Sigmoid colon (tissue), 7 donors: ENCODE measurements at places on chromosomes 4 and X. TPM values are rescaled to one million over a fixed set of nuclear protein-coding genes. Genes with fewer than 3 reads are reported as not detected.

RTL9 gene
- not detected for total RNA-seq

DNA sequence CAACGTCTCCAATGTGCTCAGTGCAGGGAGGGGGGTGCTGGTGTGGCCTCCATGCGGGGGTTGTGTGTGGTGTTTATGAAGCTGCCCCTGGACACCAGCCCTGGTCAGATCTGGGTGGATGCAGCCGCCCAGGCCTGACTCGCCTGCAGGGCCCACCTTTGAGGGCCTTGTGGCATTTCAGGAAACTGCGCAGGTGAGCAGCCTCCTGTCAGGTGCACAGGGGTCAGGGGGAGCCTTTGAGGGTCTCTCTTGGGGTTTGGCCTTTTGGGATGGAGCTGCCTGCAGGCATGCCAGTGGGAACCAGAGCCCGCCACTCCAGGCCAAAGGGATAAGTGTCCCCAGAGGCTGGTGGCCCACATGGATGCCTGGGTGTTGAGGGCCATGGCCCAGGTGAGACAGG lies 45.4 kb downstream of the ADRA2C start:
- peaks cover 39% of the 10 kb centered on the region for H3K27me3 ChIP-seq
- H3K27ac ChIP-seq: no peak overlapping the region
- no peak overlapping the region for H3K4me3 ChIP-seq

GRCh38 chrX:21907260-21907659 lies 33.2 kb upstream of the SMS start:
- H3K27me3 ChIP-seq: no peaks in the 10 kb centered on the region
- no peaks in the 10 kb centered on the region for H3K36me3 ChIP-seq

DNA sequence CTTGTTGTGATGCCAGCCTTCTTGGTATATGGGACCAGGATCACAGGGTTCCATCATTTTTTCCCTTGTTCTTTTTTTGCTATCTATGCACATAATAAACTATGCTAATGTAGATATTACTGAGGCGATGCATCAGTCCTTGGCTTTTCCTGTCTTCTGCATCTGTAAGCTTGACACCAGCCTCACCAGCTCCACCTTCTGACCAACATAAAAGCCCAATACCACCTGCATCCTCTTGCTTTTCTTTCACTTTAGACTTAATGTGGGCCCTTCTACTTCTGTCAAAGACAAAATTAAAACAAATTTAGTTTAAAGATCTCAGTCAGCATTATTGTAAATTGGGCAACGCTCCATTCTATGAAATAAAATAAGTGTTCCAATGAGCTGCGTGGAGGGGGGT lies 1718.8 kb upstream of the PCDH10 start:
- DNase-seq: no peak
- no peaks in the 10 kb centered on the region for H3K27me3 ChIP-seq
- no peak overlapping the region for H3K4me3 ChIP-seq
- H3K4me1 ChIP-seq: no peaks in the 10 kb centered on the region

SMARCA1 gene
- total RNA-seq: 45.3 TPM

DNA sequence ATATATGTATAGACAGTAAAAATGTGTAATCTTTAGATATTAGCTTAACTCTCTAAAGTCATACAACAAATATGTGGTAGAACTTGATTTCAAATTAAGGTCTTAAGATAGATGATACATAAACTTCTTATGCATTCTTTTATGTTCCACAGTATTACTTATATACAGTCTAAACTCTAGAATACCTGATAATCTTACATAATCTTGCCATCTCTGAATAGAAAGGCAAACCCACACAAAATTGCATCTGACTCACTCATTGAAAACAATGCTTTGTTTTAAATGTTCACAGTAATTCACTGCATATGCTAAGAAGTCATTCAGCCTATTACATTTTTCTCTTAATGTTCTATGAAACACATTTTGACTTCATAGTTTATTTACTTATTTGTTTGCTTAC lies 10.1 kb downstream of the SULT1B1 start:
- no peak for DNase-seq
- H3K27me3 ChIP-seq: no peaks in the 10 kb centered on the region
- no peaks in the 10 kb centered on the region for H3K36me3 ChIP-seq

CHIC1 gene
- 20.7 TPM for total RNA-seq

DNA sequence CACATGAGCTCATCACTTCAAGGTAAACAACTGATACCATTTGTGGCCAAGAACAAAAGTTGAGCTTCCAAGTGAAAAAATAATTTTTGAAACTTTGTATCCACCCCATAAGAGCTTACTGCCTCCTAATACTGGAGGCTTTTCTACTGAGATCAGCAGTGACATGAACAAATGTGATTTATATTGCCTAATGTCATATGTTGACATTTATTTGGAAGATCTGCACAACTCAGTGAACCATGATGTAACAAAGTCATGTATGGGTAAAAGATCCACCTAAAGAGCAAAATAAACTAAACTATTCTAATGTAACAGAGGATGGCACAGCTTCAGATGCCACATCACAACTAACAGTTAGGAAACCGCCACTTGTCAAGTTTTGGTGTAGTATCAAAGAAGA lies 65.8 kb downstream of the AFAP1 start:
- no peaks in the 10 kb centered on the region for H3K4me1 ChIP-seq
- no peak overlapping the region for H3K4me3 ChIP-seq
- H3K36me3 ChIP-seq: peaks cover 11% of the 10 kb centered on the region
- DNase-seq: no peak
- no peaks in the 10 kb centered on the region for H3K27me3 ChIP-seq
- peak overlapping the region; percentile 87 for H3K27ac ChIP-seq

GRCh38 chr4:100294356-100294755 lies 104.1 kb upstream of the DDIT4L start:
- no peak overlapping the region for H3K27ac ChIP-seq
- no peaks in the 10 kb centered on the region for H3K4me1 ChIP-seq
- H3K36me3 ChIP-seq: no peaks in the 10 kb centered on the region
- H3K4me3 ChIP-seq: no peak overlapping the region
- no peak for DNase-seq

DNA sequence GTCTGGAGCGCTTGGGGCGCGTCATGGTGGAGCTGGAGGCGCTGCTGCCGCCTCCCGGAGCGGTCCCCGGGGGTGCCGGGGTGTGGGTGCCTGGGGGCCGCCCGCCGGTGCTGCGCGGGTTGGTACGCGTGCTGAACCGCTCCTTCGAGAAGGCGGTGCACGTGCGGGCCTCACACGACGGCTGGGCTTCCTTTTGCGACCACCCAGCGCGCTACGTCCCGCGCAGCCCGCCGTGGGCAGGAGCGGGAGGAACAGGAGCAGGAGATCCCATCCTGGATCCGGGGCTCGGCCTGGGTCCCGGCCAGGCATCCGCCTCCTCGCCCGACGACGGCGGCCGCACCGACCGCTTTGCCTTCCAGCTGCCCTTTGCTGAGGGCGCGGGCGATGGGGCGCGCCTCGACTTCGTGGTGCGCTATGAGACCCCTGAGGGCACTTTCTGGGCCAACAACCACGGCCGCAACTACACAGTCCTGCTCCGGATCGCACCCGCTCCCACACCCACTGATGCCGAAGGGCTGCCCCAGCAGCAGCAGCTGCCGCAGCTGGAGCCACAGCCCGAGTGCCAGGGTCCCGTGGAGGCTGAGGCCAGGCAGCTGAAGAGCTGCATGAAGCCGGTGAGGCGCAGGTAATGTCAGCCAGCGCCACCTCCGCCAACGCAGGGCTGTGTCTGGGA lies 792 bp downstream of the PPP1R3F start:
- DNase-seq: no peak
- peak overlapping the region; percentile 88 for H3K27ac ChIP-seq
- no peaks in the 10 kb centered on the region for H3K27me3 ChIP-seq

FGG gene
- total RNA-seq: not detected

TMEM35A gene
- total RNA-seq: 62.1 TPM

DNA sequence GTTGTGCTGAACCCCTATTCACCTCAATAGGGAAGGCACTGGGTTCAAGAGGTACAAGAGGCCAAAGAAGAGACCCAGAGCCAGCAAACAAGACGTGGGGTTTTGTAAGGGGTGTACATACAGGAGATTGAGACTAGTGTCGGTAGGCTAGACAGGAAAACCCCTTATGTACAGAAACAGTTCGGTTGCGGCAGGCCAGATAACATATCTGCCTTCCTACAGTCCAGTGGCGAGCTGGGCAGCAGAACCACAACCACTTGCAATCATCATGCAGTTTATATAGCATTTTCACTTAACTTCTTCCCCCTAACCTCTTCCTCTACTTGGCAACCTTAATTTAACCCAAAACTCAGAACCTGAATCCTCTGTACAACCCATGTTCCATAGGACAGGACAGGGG lies 422.2 kb downstream of the PDHA2 start:
- H3K4me3 ChIP-seq: no peak overlapping the region
- no peaks in the 10 kb centered on the region for H3K4me1 ChIP-seq
- no peak for DNase-seq
- no peaks in the 10 kb centered on the region for H3K27me3 ChIP-seq

DNA sequence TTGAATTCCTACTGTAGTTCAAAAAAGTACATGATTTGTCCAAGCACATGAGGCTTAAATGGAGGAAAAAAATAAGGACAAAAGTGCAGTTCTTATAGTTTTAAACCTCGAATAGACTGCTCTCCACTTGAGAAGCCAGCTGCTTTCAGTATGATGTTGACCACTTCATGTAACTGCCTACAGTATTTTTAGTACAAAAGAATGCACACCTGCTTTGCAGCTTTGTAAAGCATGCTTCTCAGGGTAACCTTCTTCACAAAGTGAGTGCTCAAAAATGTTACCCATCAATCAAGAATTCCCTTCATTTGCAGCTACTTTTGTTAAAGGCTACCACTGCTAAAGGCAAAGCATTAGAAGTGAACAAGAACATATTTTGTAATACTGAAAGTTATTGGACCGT lies 83.4 kb upstream of the FAM47B start:
- H3K36me3 ChIP-seq: no peaks in the 10 kb centered on the region
- no peak overlapping the region for H3K4me3 ChIP-seq
- H3K27ac ChIP-seq: no peak overlapping the region

DNA sequence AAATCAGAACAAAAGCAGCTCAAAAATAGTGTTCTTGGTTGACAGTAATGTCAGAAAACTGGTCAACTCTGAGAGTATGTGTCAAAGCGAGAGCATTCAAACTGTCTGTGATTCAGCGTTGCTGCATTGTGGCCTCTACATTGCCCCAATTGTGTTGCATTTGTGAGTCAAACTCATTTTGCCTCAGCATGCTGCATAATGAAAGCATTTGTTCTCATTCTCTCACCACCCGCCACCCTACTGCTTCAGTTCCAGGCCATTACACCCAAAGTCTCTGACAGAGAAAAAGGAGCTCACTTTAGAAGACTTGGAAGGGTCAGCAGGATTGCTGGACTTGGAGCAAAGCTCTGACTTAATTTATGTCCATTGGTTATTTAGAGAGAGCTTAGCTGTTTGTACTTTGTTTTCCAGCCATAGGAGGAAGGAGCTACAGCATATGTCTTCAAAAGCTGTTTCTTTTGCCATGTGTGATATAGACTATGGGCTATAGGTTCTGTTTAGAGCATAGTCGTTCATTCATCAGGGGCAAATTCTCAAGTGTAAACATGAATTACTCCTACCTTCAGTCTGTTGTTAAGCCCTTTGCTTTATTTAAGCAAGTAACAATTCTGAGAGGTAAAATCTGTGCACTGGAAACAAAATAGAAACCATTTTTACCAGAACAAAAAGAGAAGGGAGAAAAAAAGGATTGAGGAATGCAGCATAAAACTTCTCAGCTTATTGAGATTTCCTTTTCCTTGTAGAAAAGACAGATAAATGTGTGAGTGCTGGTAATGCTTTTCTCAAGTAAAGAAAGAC lies 153.4 kb upstream of the ANK2 start:
- peak overlapping the region; percentile 67 for H3K27ac ChIP-seq
- H3K4me3 ChIP-seq: peak overlapping the region; percentile 27
- DNase-seq: no peak
- H3K4me1 ChIP-seq: peaks cover 26% of the 10 kb centered on the region
- H3K36me3 ChIP-seq: no peaks in the 10 kb centered on the region
- no peaks in the 10 kb centered on the region for H3K27me3 ChIP-seq

- H3K27me3 ChIP-seq: no peaks in the 10 kb centered on the region
- no peak for DNase-seq
- H3K4me1 ChIP-seq: no peaks in the 10 kb centered on the region
- no peak overlapping the region for H3K27ac ChIP-seq
These were observed 104.6 kb downstream of the TNIP2 start for GRCh38 chr4:2651546-2651945.

KLB gene
- total RNA-seq: not detected

DNA sequence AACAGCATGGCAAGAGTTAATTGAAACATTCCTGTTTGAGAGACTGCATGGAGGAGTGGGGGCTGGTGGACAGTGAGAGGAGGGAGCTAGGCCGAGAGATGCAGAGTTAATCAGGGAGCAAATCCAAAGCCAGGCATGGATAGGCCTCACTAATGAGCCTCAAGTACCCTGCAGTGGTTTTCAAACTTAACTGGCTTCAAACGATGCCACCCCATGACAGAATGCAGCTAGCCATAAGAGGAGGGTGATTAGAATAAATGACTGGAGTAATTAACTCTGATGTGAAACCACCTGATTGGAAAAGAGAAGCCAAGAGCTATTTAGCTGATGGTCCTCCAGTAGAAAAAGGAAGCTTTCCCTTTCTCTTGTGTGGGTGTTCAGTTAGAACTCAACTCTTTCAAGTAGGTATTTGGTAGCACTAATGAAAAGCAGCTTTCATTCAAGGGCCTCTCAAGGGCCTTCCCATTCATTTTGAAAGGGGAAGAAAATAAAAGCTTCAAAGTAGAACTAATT lies 215.4 kb upstream of the MAB21L2 start:
- H3K27me3 ChIP-seq: no peaks in the 10 kb centered on the region
- H3K36me3 ChIP-seq: no peaks in the 10 kb centered on the region
- H3K27ac ChIP-seq: peak overlapping the region; percentile 66
- no peaks in the 10 kb centered on the region for H3K4me1 ChIP-seq
- no peak overlapping the region for H3K4me3 ChIP-seq

- no peaks in the 10 kb centered on the region for H3K27me3 ChIP-seq
- H3K36me3 ChIP-seq: no peaks in the 10 kb centered on the region
- no peaks in the 10 kb centered on the region for H3K4me1 ChIP-seq
- no peak for DNase-seq
- H3K4me3 ChIP-seq: peak within 1 kb of the TSS; percentile 50
These were observed at the start of gene GAB3 for GRCh38 chrX:154750301-154751202. Gene GAB3 (minus strand): TSS chrX:154751077. CDS start chrX:154751025, 52 bp downstream.

WDR44 gene
- 22.5 TPM for total RNA-seq

DNA sequence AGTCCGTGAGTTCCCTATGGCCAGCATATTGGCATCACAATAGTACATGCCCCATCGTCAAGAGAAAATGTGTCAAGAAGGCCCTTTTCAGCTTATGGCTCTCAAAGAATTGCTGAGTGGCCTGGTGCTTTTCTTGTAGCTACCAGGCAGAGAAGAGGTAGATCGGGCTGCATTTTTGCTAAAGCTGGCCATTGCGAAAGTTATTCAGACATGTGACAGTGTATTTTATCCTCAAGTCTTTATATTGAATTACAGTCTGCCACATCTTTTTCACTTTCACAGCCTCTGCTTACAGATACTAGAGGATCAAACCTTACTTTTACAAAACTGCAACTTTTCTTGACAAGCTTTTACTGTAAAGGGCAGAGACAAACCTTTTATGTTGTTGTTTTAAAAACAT lies 261.5 kb upstream of the IGFBP7 start:
- H3K4me3 ChIP-seq: no peak overlapping the region
- DNase-seq: no peak
- no peaks in the 10 kb centered on the region for H3K4me1 ChIP-seq
- no peak overlapping the region for H3K27ac ChIP-seq
- no peaks in the 10 kb centered on the region for H3K36me3 ChIP-seq

- no peaks in the 10 kb centered on the region for H3K27me3 ChIP-seq
- H3K27ac ChIP-seq: no peak overlapping the region
- DNase-seq: no peak
- H3K4me1 ChIP-seq: no peaks in the 10 kb centered on the region
- H3K36me3 ChIP-seq: no peaks in the 10 kb centered on the region
- H3K4me3 ChIP-seq: no peak overlapping the region
These were observed 57.9 kb upstream of the ETNPPL start for GRCh38 chr4:108820492-108821350.

- no peaks in the 10 kb centered on the region for H3K36me3 ChIP-seq
- H3K4me1 ChIP-seq: peaks cover 4% of the 10 kb centered on the region
- H3K4me3 ChIP-seq: no peak overlapping the region
- no peaks in the 10 kb centered on the region for H3K27me3 ChIP-seq
- no peak for DNase-seq
These were observed 62.6 kb downstream of the C4orf46 start for GRCh38 chr4:158609116-158609515.
